Neural crest cell (in vitro differentiated cells): ENCODE measurements at places on chromosomes 7 and 10. TPM values are rescaled to one million over a fixed set of nuclear protein-coding genes. Genes with fewer than 3 reads are reported as not detected.

GRCh38 chr7:104530251-104530650 is 201.8 kb downstream of the LHFPL3 start:
- H3K4me3 ChIP-seq, result no peak overlapping the region
- no peaks in the 10 kb centered on the region for H3K36me3 ChIP-seq
- H3K27me3 ChIP-seq, result peaks cover 11% of the 10 kb centered on the region
- H3K27ac ChIP-seq, result no peak overlapping the region
- H3K4me1 ChIP-seq, result no peaks in the 10 kb centered on the region

GRCh38 chr7:95367606-95368005 is 28.6 kb downstream of the PON3 start:
- no peaks in the 10 kb centered on the region for H3K36me3 ChIP-seq
- H3K27ac ChIP-seq, result no peak overlapping the region
- no peak overlapping the region for H3K4me3 ChIP-seq
- H3K4me1 ChIP-seq, result no peaks in the 10 kb centered on the region
- no peak for DNase-seq

Gene ZNF117
- total RNA-seq, result 26.0 and 27.7 TPM in 2 replicates

- no peaks in the 10 kb centered on the region for H3K27me3 ChIP-seq
- no peak overlapping the region for H3K4me3 ChIP-seq
- DNase-seq, result no peak
- no peak overlapping the region for H3K27ac ChIP-seq
- H3K4me1 ChIP-seq, result peaks cover 10% of the 10 kb centered on the region
Observed at GRCh38 chr10:24605141-24605540, 118.5 kb downstream of the ARHGAP21 start.

Gene TUBAL3
- total RNA-seq, result not detected in 2 replicates

DNA sequence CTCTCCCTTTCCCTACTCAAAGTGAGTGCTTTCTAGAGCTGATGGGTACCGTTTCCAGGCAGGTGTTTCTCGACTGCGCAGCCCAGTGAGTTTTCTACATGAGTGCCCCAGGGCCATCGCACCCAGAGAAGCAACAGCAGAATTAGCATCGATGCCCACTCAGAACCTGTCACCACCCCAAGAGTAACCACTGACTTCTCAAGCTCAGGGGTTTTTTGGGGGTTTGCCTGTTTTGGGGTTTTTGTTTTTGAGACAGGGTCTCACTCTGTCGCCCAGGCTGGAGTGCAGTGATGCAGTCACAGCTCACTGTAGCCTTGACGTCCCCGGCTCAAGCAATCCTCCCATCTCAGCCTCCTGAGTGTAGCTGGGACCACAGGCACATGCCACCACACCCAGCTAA is 25.7 kb downstream of the SNX8 start:
- H3K27me3 ChIP-seq, result no peaks in the 10 kb centered on the region
- H3K4me1 ChIP-seq, result no peaks in the 10 kb centered on the region
- DNase-seq, result no peak
- no peak overlapping the region for H3K27ac ChIP-seq
- no peak overlapping the region for H3K4me3 ChIP-seq
